Suppressor macrophage (primary cell): ENCODE measurements at places on chromosomes 4 and X.

- DNase-seq = no peak
Measured at GRCh38 chr4:94877973-94878372, 120.2 kb downstream of the BMPR1B start.

- no peak for DNase-seq
Measured at GRCh38 chr4:6465955-6466354, 6.5 kb downstream of the PPP2R2C start.

- DNase-seq = peak; percentile 26
Measured at GRCh38 chr4:22515145-22515887, 550 bp downstream of the ADGRA3 start.

- no peak for DNase-seq
Measured at GRCh38 chr4:20362148-20362547, 110.4 kb downstream of the SLIT2 start.

DNA sequence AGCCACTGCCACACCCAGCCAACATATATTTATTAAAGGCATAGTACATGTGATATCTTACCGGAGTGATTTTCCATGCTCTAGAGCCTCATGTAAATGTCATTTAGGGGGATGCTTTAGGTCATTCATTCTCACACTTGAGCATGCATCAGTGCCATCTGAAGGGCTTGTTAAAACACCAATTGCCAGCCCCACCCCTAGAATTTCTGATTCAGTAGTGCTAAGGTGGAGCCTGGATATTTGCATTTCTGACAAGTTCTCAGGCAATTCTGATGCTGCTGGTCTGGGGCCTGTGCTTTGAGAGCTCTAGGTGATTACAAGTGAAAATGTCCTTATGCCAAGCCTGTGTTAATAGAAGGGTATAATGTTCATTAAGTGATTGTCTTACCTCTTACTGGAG, 107.7 kb downstream of the PHEX start:
- DNase-seq = no peak

- no peak for DNase-seq
Measured at GRCh38 chrX:49177873-49178480, 6.3 kb downstream of the PLP2 start.

DNA sequence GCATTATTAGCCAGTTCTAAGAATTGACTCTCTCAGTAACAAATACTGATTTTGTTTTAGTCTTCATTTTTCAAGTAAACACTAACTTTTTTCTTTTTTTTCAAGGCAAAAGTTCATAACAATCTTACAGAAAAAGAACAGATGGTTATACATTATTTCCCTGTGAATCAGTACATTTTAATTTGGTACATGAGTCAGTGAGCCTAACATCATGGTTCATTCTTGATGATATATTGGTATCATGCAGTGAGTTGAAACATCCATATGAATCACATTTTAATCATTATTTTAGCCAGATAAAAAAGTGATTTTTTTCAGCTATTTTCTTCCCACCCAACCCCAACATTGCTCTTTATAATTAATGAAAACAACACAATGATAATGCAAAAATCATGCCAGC, 184.3 kb upstream of the TACR3 start:
- DNase-seq = no peak
